ENCODE measurements at places on chromosomes 5 and 9.

DNA sequence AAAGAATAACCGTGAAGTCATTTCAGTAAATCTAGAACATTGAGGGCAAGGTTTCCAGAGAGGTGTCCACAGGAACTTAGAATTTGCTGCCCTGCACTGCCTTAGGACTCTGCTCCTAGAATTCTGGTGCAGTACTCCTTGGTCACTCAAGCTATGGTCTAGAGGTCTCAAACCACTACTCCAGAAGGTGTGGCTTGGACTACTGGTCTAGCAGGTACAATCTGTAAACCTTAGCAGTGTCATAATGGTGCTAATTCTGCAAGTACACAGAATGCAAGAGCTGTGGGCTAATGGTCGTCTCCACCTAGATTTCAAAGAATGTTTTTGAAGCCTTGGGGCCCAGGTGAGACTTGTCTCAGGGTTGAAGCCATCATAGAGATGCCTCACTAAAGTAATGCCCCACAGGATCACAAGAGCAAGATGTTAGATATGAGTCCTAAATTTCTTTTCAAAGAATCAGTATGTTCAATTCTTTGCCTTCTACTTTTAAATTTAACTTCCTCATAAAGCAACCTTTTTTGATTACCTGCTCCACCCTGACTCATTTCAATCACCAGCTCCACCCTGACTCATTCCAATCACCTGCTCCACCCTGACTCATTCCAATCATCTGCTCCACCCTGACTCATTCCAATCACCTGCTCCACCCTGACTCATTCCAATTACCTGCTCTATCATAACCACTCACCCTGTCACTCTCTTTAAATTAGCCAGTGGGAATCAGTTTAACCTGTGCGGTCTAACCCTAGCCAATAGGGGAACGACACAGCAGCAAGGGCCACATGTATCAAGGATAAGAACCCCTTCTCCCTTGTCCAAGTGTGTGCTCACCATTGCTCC, 1111.8 kb upstream of the ACO1 start:
- DNase-seq = peak; percentile 51

DNA sequence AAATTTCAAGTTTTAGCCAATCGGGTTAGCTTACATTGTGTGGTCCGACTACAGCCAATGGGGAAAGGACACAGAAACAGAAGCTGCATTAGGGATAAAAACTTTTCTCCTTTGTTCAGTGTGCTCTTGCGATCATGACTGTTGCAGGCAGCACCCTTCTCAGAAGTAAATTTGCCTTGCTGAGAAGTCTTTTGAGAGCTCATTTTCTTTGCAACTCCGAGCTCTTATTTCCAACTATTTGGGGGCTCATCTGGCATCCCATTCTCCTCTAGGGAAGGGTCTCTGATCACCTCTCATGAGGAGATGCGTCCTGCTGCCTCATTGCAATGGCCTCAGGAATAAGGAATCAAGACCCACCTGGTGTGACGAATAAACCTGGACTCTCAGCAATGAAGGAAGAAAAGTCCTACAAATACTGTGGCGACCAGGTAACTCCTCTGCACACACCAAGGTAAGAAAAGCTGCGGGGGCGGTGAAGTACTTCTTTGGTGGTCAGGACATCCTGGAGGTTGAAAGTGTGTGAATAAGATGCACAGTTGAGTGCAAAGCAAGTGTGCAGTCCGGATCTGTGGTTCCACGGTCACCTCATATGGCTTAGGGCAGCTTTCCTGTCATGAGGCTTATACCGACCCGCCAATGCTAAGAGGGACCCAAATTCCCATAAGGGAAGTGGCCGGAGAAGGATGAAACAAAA, 20.4 kb downstream of the CNOT8 start:
- DNase-seq = no peak

DNA sequence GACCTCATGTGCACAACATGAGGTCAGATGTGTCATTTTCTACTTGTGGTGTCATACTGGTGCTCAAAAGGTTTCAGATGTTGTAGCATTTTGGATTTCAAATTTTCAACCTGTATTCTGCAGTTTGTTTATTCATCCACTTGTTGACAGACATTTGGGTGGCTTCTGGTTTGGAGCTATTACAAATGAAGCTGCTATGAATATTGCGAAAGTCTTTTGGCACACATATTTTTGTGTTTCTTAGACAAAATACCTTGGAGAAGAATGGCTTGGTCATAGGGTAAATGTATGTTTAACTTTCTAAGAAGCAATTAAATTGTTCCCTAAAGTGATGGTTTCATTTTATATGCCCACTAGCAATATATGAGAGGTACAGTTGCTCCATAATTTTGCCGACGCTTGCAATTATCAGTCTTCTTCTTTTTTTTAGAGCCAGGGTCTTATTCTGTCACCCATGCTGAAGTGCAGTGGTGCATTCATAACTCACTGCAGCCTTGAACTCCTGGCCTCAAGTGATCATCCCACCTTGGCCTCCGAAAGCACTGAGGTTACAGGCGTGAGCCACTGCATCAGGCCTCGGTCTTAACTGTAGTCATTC, 70.7 kb upstream of the TRPC7 start:
- no peak for DNase-seq

DNA sequence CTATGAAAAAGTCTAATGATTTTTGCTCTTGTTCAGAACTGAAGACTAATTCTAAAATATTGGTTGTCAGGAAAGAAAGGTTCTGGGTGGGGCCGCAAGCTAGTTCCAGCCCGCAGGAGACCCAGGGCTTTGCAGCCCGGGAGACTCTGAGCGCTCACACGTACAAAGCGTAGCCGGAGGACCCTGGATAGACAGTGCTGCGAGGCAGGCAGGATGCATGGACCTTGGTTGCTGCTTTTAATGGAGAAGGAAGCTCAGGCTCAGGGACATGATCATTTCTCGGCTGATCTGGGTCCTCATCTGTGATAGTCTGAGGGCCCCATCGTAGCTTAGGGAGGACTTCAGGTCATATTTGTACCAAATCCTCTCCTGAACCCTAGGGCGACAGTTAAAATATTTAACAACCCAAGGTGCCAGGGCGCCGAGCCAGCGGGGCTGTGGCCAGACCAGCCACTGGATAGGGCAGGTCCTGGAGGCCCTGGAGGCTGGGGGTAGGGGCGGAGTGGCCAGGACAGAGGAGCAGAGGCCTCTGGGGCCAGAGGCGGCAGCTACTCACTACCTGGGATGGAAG, 70.1 kb upstream of the UNC5A start:
- no peak for DNase-seq

- no peak for DNase-seq
These were observed 7.4 kb downstream of the LRRC14B start for GRCh38 chr5:198516-199196.

- DNase-seq = no peak
These were observed 54.1 kb downstream of the OSMR start for GRCh38 chr5:38899936-38900335.

GRCh38 chr5:57221049-57221568, 47.2 kb downstream of the GPBP1 start:
- DNase-seq = peak; percentile 71

GRCh38 chr5:9347541-9348295, 198.2 kb downstream of the SEMA5A start:
- no peak for DNase-seq

DNA sequence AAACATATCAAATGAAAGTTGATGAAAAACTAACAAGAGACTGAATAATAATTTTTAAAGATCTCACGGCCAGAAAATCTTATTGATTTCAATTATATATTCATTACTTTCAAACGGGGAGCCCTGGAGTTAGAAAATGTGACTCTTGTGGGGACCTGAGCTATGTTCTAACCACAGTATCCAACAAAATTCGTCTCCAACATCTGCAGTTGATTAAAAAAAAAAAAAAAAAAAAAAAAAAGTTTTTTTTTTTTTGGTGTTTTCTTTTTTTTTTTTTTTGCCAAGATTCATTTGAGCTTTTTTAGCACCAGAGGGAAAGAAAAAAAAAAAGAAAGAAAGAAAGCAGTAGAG, 144.3 kb upstream of the PIK3R1 start:
- no peak for DNase-seq

DNA sequence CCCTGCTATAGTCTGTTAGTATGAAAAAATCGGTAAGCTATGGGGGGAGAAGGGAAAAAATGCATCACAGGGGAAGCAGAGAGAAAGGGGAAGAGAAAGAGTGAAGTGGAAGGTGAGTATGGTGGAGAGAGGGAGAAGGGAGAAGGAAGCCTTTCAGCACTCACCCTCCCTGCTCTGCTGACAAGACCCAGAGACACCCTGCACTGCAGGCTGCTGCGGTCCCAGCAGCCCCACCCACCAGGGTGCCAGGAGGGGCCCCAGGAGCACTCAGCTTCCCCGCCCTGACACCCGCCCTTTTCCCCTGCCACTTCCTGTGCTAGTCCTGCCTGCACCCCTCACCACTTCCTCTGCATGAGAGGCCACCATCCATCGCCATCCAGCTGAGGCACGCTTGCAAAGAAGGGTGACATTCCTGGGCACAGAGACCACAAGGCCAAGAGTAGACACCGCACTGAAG, 12.7 kb downstream of the STK10 start:
- peak; percentile 96 for DNase-seq

DNA sequence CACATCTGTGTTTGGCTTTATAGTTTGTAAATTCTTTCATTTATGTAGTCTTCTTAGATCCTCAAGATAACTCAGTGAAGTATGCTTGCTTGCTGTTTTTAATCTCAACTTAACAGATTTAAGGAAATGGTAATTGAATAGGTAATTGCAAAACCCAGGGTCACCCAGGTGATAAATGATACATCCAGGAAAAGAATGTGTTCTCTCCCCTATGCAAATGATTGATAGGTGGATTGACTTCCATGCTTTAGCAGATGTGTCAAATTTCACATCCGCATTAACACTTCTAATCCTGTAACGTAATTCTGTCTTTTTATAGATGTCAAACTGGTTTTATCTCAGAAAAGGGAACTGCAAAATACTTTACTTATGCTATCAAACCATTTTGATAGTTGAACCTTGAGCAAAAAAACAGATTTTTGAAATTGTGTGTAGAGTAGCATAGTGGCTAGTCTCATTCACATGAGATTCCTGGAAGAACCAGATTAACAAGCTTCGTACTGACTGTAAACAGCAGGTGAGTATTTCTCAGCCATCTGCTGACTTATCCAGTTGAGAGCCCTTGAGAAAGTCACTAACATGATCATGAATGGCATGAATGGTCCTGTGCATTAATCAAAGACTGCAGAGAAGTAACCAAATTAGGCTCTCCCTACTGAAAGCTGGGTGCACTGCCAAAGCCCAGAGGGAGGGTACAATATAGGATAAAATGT, 86.7 kb upstream of the PAM start:
- no peak for DNase-seq

DNA sequence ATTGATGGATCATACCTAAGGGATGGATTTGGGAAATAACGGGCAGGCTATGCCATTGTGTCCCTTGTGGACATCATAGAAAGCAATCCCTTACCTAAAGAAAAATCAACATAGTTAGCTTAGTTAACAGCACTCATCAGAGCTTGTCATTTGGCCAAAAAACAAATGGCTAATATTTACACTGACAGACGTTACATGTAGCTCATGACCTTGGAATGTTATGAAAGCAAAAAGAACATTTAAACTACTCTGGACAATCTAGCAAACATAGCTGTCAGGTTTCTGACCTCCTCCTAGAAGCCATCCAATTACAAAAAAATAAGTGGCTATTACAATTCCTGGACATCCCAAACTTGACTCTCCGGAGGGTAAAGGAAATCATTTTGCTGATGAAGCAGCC, 23.8 kb downstream of the TMEM232 start:
- DNase-seq = no peak

- no peak for DNase-seq
These were observed 88.0 kb upstream of the ANKH start for GRCh38 chr5:14959399-14960119.

DNA sequence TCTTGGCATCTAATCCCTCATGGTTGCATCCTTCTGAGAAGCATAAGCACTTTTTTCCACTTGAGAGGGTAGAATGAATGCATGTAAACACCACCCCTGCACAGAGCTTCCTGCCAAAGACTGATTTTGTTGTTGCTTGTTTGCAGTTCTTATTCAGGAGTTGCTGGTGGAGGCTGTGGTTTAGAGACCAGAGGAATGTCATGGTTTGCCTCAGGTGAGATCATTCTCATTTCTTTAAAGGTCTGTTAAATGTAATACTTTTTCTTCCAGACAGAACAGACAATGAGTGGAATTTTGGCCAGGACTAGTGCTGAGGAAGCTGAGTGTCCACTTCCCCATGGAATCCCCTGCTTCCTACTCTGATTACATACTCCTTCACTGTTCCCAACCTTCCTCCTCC, 3.2 kb upstream of the TNC start:
- DNase-seq = no peak

DNA sequence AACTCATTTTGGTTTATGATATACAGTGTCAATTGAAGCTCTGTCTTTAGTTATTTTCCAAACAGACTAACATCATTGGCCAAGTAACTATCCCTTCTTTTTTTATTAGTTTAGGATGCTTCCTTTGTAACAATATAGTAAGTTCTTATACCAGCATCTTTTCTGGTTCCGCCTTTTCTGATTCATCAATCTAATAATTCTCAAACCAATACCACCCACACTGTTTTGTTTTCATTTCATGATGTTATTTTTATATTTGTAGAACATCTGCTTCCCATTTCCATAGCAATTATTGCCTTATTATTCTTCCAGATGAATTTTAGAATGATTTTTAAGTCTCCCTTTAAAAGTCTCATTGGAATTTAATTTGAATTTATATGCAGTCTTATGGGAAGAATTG, 218.1 kb downstream of the RFK start:
- DNase-seq = no peak

GRCh38 chr9:70613024-70613768, 198.7 kb upstream of the KLF9 start:
- DNase-seq = no peak

- no peak for DNase-seq
These were observed 12.2 kb upstream of the PTCH1 start for GRCh38 chr9:95528908-95529502.

GRCh38 chr5:14879937-14880589, 8.5 kb upstream of the ANKH start:
- no peak for DNase-seq

DNA sequence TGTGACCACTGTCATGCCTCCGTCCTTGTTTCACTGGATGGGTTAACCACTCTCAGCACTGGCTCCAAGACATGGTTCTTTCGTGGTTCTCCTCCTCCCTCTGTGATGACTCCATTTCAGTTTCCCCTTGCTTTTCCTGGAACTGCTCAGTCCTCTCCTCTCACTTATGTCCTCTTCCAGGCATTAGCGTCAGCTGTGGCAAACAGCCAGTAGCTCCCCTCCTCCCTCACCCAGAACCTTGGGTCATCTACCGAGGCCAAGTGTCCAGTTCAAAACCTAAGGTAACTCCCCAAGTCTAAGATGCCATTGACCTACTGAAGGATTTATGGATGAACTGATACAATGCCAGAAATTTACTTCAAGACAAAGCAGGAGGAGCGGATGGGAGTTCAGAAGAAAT, 9.8 kb upstream of the CORO2A start:
- DNase-seq = no peak

- no peak for DNase-seq
These were observed 72.1 kb upstream of the RASA1 start for GRCh38 chr5:87195616-87196015.

DNA sequence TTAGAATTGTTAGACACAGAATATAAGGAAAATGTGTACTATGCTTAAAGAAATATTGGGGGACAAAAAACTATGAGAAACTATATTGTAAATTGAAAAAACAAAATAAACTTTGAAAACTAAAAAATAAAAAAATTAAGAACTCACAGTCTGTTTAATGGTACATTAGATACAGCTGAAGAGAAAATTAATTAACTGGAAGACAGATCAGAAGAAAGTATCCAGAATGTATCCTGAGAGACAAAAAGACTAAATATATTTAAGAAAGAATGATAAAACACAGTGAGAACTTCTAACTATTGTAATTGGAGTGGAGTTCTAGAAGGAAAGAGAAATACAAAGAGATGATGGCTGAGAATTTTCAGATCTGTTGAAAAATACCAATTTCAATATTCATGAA, 57.6 kb upstream of the SH3PXD2B start:
- DNase-seq = no peak
